Naive B cell (primary cell): ENCODE measurements at places on chromosomes 11 and 22.

DNA sequence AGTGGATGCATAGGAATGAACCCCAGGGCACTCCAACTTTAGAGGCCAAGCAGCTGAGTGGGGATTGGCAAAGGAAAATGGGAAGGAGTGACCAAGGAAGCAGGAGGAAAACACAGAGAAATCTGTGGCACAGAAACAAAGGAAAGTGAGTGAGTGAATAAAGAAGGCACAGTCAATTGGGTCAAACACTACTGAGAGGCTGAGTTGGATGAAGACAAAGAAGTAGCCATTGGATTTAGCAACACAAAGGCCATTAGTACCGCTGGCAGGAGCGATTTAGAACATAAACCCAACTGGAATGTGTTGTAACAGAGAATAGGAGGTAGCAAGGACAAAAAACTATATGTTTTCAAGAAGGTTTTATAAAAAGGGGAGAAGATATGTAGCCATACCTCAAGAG, 6.6 kb upstream of the NXPE1 start:
- DNase-seq, result no peak

GRCh38 chr11:58024601-58025091, 965 bp downstream of the OR9Q1 start:
- DNase-seq, result no peak

- no peak for DNase-seq
Observed at GRCh38 chr11:44223238-44223637, 86.7 kb downstream of the ALX4 start.

DNA sequence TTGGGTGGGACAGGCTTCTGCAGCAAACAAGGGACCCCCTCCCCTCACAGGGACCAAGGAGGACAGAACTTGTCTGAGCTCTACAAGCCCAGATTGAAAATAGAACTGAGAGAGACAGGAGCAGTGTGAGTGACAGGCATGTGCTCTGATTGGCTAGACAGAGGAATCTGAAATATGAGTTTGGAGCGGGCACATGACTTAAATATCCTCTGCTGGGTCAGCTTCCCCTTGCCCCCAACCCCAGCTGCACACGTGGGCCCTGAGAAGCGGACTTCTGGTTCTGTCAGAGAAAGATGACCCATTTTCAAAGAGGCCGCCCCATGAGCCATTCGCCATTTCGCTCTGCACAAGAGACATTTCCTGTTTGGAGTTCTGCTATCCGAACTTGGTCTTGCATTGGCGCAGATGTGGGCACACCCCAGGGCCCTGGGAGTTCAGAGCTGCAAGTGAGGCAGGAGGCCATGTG, 5.3 kb downstream of the TUBA8 start:
- no peak for DNase-seq

DNA sequence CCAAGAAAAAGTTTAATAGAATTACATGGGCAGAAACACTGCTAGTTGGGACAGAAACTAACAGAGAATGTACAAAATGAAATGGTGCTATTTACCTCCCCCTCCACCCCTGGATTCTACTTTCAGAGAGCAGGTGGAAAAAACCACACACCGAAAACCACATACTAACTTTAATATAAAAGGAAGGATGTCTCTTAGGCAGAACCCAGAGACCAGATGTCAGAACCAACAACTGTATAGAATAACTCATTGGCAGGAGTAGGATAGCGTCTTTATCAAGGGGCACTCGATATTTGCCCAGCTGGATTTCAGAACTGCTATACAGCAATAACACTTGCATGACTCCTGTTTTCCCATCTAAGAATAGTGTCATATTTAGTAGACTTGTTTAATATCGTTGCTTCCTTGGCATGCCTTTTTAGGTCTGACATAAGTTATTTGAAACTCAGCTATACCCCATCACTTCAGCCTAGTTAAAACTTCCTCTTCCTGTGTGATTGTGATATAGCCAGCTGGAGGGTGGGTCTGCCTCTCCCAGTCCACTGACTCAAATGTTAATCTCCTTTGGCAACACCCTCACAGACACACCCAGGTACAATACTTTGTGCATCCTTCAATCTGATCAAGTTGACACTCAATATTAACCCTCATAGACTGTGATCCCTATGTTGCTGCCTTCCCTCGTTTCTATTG, 1.2 kb downstream of the SLC22A25 start:
- DNase-seq, result no peak

- no peak for DNase-seq
Observed at GRCh38 chr22:27041745-27042310, 384.4 kb downstream of the MIAT start.

- peak; percentile 64 for DNase-seq
Observed at GRCh38 chr22:46803031-46803880, 40.8 kb downstream of the TBC1D22A start.
